ENCODE measurements at places on chromosomes 13 and 19.

- DNase-seq, result no peak
Observed at GRCh38 chr13:106981051-106981450, 413.1 kb upstream of the ARGLU1 start.

- DNase-seq, result peak; percentile 64
Observed at GRCh38 chr19:18589380-18590272, 1.0 kb downstream of the REX1BD start.

GRCh38 chr13:76711550-76712182, 174.5 kb downstream of the KCTD12 start:
- DNase-seq, result peak; percentile 96

DNA sequence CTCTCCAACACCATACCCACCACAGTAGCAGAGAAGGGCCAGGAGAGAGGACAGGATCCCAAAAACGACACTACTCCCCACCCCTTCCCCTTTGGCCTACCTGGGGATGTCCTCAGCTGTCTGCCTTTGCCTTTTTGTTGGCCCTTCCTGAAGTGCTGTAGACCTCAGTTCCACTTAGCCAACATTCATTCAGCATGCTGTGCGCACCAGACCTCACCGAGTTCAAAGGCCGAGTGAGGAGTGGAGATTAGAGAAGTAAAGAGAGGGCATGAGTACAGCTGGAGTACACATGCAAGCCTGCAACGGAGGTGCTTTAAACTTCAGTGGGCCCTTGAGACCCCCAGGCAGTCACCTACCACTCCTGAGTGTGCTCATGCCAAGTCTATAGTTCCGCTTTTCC, 99.0 kb downstream of the TEX26 start:
- no peak for DNase-seq

DNA sequence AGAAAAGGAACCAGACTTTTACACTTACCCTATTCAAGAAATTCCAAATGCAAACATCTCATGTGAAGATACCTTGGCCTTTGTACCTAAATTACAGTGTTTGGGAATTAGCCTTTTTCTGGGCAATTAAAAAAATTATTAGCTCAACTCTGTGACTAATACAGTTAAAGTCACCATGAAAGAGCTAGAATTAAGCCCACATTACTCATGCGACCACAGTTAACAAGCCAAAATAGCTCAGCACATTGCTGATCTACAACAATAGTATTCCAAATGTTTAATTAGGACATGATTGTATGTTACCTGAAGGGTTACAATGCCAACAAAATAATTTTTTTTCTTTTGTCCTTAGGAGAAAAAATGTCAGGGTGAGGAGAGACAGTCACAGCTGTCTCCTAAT, 263.6 kb upstream of the GPC6 start:
- no peak for DNase-seq

DNA sequence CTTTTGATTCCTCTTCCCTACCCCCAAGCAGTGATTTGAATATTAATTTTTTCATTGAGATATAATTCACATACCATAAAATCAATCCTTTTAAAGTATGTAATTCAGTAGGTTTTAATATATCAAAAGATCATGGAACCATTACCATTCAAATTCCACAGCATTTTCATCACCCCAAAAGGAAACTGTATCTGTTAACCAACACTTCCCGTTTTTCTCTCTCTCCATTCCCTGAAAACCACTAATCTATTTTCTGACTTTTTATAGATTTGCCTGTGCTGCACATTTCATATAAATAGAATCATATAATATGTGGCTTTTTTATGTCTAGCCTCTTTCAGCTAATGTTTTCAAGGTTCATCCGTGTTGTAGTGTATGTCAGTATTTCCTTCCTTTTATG, 107.1 kb downstream of the PAN3 start:
- DNase-seq, result no peak

DNA sequence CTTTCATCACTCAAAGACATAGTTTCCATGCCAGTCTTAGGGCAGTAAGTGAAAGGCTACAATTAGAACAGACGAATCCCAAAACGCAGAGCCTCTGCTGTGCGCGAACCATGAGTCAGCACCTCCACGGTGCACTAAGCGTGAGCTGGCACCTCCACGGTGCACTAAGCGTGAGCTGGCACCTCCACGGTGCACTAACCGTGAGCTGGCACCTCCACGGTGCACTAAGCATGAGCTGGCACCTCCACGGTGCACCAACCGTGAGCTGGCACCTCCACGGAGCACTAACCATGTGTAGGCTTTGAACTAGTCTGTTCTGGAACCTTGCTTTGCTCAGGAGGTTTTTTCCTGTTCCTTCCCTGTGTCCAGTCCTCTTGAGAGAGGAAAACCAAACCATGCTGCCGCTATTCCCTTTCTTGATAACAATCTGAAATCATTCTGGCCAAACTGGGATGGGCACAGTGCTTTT, 120.6 kb downstream of the IRS2 start:
- no peak for DNase-seq

DNA sequence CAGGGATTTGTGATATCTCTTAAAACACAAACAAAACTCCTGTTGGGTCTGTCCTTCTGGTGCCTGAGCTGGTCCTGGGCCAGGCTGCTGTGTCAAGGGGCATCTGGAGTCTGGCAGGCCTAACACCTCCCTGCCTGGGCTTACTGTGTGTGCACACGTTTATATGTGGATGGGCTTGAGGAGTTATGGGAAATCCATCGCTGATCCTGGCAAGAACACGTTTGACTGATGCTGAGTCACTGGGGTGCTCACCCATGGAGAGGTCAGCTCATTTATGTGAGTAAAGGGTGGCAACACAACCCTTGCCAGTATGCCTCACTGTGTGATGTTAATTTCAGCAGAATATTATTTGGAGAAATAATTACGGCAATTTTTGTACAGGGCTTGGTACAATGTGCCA, 44.5 kb upstream of the PCDH8 start:
- DNase-seq, result no peak

GRCh38 chr19:7366701-7367420, 18.1 kb downstream of the ARHGEF18 start:
- peak; percentile 59 for DNase-seq

DNA sequence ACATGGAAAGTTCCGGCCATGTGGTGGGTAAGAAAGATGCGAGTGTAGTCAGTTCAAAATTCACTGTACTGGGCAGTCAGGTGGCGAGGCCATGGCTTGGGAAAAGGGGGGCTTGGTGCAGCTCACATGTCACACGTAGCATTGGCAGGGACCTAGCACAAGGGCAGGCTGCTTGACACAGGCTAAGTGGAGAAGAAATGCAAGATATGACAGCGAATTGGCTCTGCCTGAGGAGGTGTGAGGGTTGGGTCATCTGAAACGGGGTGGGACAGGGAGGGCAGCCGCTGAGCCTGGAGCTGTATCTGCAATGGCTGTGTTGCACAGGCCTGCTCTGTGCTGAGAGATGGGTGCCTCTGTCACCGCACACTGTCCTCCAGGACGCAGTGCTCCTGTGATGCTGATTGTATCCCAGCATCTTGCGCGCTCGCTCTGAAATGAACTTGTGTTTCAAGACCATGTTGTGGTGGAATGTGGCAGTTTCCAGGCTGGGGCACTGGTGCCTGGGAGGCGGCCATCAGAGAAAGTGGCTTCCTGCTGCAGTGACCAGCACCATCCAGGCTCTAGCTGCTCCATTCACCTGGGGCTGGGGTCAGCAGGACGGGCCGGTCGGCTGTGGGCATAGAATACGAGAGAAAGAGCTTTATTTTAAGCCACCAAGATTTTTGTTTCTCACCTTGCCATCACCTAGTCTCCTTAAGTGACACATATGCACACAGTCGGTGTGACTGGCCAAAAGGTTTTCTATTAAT, 70.3 kb downstream of the TEX29 start:
- no peak for DNase-seq

DNA sequence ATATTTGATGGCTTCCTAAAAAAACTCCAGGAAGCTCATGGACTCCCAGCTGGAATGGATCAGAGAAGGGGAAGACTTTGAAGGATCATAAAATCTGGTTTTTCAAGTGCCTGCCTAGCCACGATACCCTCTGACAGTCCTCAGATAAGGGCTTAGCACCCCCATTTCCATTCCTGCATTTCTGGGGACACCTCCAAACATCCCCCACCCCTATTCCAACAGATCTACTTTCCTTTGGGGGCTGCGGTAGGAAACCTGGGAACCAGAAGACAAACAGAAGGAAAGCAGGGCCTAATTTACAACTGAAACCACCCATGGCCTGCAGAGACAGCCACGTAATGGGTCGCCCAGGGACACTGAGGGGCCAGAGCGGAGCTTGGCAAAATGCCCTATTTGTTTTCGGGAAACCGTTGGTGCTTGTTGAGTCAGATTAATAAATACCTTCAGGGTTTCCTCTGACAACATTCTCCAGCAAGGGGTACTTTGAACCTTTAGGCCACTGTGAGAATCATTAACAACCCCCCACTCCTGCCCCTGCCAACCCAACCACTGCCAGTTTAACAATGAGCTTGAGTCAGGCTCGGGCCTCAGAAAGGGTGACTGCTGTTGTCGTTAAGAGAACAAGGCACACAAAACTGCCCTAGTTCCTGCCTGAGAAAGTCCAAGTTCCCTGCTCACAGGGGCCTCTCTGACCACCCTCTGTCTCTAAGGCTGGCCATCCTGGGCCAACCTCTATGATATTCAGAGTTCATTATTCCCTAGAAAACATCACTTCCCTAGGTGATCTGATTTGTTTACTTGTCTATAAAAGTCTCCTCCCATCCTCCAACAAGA, 23.5 kb downstream of the RHPN2 start:
- DNase-seq, result peak; percentile 68

DNA sequence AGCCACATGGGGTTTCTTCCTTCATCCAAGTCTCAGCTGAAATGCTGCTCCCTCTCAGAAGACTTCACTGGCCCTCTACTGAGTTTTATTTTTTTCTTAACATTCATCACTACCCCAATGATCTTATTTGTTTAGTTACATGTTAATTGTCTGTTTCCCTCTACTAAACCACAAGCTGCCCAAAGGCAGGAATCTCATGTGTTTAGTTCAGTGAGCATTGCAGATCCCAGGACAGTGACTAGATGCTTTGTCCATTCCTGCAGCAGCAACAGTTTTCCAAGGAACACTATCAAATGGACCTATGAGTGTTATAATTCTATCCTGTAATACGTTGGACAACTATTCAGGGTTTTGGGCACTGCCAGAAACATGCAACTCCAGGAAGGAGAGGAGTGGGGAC, 93.1 kb downstream of the RNASEH2B start:
- no peak for DNase-seq

DNA sequence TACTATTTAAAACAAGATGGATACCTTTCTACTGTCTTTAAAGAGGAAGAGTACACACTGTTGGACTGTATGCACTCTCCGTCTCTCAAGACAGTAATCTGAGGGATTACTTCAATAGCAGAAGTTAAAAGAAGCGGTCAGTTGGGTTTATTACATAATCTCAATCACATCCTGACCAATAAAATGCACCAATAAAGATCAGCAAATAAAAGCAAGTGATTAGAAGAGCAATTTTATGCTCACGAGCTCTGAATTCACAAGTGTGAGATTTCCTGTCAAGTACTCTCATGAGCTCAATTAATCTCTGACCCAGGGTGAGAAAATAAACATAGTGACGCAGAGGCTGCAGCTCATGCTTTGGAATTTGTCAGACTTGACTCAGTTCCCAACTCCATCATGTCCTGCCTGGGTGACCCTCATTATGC, 12.2 kb downstream of the ABCC4 start:
- DNase-seq, result peak; percentile 22

GRCh38 chr19:47049307-47049700, 880 bp upstream of the TMEM160 start:
- DNase-seq, result peak; percentile 91

GRCh38 chr13:76597868-76598267, 288.3 kb downstream of the KCTD12 start:
- DNase-seq, result no peak

- DNase-seq, result peak; percentile 20
Observed at GRCh38 chr19:45981350-45981749, 7.7 kb upstream of the NOVA2 start.

DNA sequence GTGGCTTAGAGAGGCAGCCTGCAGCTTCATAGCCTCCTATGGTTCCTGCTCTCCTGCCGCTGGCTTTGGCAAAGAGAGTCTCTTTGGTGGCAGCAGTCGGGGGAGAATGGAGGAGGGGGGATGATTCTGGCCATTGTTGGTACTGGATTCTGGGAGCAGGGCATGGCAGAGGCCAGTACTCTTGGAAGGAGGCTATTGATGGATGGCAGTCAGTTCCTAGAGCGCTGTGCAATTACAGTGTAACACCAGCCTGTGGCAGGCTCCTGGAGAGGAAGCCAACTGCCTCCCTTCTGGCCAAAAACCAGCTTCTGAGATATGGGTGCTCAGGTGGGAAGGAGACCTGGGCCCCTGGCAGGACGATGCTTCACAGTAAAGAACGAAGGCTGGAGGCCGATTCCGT, 47.9 kb upstream of the TMTC4 start:
- DNase-seq, result no peak

GRCh38 chr13:44932850-44933251, 56.4 kb downstream of the NUFIP1 start:
- no peak for DNase-seq

DNA sequence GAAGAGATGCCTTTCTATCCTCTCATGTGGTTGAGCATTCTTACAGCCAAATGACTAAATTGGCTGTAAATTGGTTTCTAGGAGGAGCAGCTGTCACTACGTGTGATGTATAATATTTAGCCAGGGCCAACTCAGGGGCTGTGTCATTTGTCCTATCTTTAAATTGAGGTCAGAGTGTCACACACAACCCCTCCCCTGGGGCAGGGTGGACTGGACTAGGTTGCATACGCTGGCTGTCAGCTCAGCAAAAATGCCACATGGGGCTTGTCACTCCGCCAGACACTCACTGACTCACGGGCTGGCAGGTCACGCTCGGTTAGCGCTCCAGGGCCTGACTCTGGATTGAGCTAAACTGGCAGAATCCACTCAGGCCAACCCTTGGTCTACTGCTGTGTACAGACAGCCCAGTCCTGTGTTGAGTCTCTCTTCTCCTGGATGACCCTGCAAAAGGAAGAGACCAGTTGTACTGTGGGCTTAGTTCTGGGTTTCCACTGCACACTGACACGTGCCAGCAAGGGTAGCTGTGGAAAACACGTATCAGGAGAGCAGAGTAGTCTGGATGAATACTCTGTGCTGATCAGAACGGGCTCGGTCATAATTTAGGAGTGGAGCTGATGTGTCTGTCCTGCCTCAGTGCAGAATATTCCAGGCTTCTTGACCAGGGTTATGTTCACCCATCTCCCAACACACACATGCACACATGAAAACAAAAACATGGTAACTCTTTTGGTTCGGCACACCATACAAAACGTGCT, 29.1 kb downstream of the SHISA2 start:
- DNase-seq, result peak; percentile 83

GRCh38 chr13:80888390-80888789, 547.5 kb upstream of the SPRY2 start:
- DNase-seq, result no peak

- no peak for DNase-seq
Observed at GRCh38 chr19:46598372-46598917, 2.7 kb upstream of the CALM3 start.

- DNase-seq, result no peak
Observed at GRCh38 chr19:33054623-33055022, 10.1 kb downstream of the RHPN2 start.

- peak; percentile 64 for DNase-seq
Observed at GRCh38 chr19:43809762-43810696, 7.8 kb upstream of the LYPD5 start.

Measured in EH (cell line).